ENCODE measurements at places on chromosomes 7 and 10. TPM values are rescaled to one million over a fixed set of nuclear protein-coding genes. Genes with fewer than 3 reads are reported as not detected.

GRCh38 chr10:110077436-110078130, 69.8 kb downstream of the ADD3 start:
- peak; percentile 27 for DNase-seq

- no peak for DNase-seq
Observed at GRCh38 chr10:124204726-124205125, 111.3 kb upstream of the CHST15 start.

DNA sequence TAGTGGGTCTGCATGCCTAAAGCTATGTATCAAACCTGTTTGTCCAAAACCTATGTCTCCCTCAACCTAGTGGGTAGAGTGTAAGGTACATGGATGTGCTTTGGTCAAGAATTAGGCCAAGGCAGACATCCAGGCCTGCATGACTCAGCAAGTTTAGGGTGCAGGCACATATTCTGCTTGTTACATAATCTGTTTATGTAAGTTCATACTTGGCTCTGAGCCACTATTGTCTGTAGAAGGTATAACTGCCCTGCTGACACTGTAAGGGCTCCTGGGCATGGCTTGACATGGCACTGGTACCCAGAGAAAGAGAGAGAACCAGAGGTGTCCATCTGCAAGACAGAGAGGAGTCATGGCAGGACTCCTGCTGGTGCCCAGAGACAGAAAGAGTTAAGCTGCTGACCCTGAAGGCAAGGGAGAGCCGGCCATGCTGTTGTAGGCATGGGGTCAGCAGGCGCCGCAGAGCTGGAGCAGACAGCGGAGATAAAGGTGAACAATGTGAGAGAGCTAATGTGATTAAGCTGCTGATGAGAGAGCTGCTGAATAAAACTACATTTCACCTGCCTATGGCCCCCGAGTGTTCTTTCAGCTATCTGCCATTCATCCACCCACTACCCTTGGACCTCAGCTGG, 118.5 kb upstream of the TMEM106B start:
- no peak for DNase-seq

DNA sequence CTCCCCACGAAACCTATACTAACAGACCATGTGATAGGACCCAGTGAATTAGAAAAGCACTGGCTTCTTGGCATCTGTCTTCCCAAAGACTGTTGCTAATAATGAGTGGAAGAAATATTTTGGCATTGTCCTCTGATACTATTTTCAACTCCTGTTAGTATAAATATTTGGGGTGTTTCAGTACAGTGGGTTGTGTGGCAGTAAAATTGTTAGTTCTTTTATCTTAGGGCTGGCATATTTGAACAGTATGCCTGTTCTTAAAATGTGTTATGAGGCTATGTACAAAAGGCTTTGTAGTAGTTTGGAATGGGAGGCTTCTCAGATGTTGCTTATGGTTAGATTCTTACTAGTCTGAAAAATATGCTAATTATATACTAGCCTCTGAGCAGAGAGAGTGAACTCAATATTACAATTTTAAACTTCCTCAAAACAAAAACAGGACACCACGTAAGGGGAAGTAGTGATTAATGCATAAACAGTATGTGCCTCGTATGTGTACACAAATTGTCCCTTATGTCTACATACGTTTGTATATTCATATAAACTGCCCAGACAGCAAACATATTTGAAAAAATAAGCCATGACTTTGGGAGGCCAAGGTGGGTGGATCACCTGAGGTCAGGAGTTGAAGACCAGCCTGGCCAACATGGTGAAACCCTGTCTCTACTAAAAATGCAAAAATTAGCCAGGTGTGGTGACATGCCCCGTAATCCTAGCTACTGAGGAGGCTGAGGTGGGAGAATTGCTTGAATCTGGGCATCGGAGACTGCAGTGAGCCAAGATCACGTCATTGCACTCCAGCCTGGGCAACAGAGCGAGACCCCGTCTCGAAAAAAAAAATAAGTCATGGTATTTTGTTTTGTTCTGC, 115.4 kb downstream of the ARID5B start:
- DNase-seq = no peak

- no peak for DNase-seq
Observed at GRCh38 chr10:11796474-11796873, 26.7 kb upstream of the PROSER2 start.

DNA sequence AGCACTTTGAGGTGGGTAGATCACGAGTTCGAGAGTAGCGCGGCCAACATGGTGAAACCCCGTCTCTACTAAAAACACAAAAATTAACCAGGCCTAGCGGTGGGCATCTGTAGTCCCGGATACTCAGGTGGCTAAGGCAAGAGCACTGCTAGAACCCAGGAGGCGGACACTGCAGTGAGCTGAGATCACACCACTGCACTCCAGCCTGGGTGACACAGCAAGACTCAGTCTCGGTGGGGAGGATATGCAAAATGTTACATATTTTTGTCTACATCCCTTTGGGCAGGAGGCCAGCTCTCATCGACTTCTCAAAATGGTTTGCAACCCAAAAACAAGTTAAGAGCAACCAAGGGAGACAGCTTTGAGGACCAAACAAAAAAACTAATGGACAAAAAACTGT, 8.2 kb downstream of the ATE1 start:
- DNase-seq = no peak

- no peak for DNase-seq
Observed at GRCh38 chr10:133278577-133279265, 2.1 kb upstream of the ADAM8 start.

DNA sequence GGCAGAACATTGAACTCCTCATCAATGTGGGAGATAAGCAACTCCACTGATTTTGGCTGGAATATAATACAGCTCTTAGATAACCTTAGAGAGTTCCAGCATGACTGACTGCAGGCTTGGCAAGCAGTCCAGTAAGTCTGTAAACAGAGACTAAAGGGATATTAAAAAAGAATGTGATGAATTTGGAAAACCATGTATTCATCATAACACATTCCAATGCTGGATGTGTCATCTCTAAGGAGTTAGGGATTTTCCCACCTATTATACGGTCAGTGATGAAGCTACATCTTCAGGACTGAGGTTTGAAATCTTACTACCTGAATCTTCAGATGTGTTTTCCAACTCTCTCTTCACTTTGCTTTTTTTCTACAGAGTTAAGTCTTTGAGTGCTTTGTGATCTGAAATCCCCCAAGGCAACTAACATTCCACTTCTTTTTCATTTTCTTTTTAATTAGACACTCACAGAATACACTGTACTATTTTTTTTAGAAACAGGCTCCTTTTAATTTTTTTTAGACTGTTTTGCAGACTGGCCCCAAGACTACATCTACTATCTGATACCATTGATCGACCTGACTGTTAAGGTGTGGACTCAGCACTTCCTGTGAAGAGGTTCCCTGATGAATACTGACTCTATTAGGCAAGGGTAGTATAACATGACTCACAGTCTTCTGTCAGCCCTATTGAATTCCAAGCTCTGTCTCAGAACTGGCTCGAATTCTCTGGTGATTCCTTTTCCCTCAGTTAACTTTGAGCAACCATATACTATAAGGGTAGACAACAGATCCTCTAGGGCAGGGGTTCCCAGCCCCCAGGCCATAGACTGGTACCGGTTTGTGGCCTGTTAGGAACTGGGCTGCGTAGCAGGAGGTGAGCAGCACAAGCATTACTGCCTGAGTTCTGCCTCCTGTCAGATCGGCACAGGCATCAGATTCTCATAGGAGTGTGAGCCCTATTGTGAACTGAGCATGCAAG, 678.2 kb downstream of the GRM8 start:
- DNase-seq = no peak

DNA sequence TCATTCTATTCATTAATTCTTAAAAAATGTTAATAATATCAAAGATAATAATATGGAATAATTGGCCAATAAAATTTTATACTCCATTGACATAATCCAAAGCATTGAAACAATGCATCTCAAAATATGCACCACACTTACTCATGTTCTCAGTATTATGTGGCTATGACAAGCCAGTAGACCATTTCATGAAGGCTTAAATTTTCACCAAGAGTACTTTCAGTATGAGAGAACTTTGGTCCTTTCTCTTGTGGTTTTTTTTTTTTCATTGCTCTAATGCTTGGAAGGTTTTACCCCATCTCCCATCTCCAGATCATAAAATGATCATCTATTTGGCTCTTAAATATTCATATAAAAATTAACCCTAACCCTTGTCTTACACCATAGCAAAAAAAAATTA, 45.5 kb upstream of the TMEM140 start:
- no peak for DNase-seq

GRCh38 chr7:139297795-139298194, 43.3 kb upstream of the FMC1 start:
- no peak for DNase-seq

DNA sequence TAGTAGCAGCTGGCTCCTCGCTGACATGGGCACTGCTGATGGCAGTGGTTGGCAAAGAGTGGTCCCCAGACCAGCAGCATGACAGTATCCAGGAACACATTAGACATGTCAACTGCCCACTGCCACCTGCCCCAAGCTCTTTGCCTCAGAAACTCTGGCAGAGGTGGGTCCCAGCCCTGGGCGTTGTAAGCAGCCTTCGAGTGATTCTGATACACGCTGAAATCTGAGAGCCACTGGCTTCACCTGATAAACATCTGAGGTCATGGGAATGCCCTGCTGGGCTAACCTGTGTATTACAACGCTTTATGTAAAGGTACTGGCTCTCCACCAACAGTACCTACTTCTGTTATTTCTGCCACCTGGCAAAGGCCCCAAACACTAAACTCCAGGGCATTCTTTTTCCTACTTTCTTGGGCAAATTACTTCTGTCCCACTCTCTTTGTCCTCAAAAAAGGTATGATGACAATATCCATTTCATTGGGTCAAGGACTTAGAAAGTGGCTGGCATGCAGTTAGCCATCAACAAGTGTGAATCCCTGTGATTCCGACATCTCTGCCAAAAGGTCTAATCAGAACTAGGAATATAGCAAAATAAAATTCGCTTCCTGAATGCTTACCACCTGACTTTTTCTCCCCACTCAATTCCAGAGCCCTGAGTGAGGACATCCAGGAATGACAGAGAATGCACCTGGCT, 9.2 kb downstream of the SGMS1 start:
- DNase-seq = no peak

DNA sequence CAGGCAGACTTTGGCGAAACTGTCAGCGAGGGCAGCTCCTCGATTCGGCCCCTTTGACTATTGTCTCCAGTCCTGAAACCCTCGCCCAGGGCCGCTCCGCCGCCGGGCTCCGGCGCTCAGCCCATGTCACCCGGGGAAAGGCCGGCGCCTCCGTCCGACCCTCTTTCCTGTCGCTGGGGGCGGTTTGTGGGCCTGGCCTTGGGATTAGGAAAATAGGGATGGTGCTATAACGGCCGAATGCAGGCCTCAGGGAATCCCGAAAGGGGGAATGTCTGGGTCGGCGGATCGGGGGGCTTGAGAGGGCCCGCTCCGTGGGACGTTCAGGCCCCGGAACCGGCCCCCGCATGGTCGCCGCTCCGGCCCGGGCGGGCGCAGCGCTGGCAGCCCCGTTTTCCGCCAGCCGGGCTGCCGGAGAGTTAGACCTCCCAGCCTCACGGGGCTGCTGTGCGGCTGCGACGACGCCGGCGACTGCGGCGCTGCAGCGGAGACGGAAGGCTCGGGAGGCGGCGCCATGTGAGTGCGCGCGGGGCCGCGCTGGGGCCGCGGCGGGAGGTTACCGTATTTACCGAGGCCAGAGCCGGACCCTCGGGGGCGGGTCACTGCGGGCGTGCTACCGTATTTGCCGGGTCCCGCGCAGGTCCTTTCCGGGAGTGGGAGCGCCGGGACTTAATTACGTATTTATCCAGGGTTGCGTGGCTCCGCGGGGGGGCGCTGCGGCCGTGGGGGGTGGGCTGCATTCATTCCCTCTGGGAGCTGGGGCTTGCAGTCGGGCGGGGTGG, 25.9 kb downstream of the ZNF775 start:
- DNase-seq = peak; percentile 84

- DNase-seq = no peak
Observed at GRCh38 chr10:112986544-112987190, 36.6 kb downstream of the TCF7L2 start.

DNA sequence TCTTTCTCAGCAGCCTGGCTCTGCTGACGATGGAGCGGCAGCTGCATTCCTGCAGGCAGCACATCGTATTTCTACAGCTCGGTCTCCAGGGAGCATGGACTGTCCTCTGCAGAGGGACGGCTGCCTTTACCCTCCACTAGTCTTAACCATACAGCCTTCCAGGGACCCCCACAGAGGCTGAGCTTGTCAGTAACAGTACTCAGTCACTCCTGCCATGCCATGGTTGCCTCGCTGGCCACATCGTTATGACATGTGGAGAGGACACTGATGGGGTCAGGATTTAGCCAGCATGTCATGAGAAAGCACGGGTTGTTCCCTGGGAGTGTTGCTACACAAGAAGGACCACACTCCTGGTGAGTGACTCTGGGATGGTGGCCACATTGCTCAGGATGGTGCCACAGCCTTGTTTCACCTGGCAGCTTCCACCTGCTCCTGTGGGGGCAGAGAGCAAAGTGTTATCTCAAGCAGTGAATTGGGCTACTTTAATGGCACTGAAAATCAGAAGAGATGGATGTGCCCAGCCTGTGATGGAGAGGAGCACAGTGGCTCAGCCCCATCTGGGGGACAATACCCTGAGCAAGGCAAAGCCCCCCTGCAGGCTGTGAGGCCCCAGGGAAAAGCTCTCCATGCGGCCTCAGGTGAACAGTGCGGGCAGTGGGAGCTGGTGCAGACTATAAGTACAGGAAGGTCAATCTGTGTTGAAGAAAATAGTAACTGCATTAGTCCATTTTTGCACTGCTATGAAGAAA, 443.9 kb downstream of the TCERG1L start:
- no peak for DNase-seq

DNA sequence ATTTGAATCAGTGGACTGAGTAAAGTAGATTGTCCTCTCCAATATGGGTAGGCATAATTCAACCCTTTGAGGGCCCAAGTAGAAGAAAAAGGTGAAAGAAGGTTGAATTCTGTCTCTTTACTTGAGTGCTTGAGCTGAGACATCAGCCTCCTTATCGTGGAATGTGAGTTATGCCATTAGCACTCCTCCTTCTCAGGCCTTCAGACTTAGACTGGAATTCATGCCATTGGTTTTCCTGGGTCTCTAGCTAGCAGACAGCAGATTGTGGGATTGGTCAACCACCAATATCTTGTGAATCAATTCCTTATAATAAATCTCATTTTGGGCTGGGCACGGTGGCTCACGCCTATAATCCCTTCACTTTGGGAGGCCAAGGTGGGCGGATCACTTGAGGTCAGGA, 89.2 kb downstream of the CUL2 start:
- DNase-seq = no peak

DNA sequence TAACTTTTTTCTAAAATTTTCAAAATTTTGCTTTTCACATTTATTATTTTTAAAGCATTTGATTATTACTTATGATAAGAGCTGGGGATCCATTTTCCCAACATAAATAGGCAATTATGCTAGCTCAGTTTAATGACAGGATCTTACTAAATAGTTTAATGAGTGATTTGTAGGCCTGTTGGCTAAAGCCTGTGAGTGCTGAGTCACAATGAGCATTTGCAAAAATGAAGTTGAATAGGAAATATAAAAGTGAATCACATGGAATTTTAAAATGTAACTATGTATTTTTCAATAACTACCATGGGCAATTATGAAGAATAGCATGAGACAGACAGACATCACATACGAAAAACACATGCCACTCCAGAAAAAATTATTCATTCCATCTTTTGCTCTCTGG, 45.1 kb upstream of the ZPBP start:
- no peak for DNase-seq

GRCh38 chr7:150406567-150407421, 27.7 kb downstream of the ZNF775 start:
- no peak for DNase-seq

GRCh38 chr10:57786850-57787750, 480.6 kb downstream of the IPMK start:
- DNase-seq = no peak

Gene SRI
- 85.8 TPM for total RNA-seq

Gene UCN3
- not detected for total RNA-seq

Gene ERCC6
- 28.5 TPM for total RNA-seq

Gene KCNH2
- 8.0 TPM for total RNA-seq

Gene RINT1
- total RNA-seq = 23.9 TPM

Gene BMPR1A
- 64.6 TPM for total RNA-seq

Gene CYP3A5
- 1.6 TPM for total RNA-seq
